ENCODE measurements at places on chromosomes 6 and 20.

GRCh38 chr6:97963193-97963592 is 680.2 kb upstream of the MMS22L start:
- ATAC-seq, result no peak

- no peak for ATAC-seq
Observed at GRCh38 chr6:21309807-21310221, 283.7 kb upstream of the SOX4 start.

DNA sequence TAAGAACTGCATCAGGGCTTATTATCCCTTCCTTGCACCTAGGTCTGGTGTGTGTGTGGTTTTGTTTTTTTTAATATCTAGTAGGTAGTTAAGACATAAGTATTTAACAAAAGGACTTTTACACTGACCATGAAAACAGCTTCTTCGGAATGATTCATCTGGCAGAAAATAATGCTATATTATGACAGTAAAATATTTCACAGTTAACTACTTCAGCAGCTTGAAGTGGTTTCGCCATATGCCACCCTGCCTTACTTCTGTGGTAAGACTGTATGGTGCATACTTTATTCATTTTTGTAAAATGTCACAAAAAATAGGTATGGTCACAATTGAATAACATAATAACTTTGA is 858 bp upstream of the PTPRK start:
- ATAC-seq, result no peak

GRCh38 chr20:11234181-11234580 is 560.4 kb upstream of the JAG1 start:
- ATAC-seq, result no peak

GRCh38 chr6:39585641-39586040 is 139.6 kb downstream of the KIF6 start:
- no peak for ATAC-seq

GRCh38 chr6:3895312-3895653 is 46.1 kb downstream of the FAM50B start:
- ATAC-seq, result no peak

DNA sequence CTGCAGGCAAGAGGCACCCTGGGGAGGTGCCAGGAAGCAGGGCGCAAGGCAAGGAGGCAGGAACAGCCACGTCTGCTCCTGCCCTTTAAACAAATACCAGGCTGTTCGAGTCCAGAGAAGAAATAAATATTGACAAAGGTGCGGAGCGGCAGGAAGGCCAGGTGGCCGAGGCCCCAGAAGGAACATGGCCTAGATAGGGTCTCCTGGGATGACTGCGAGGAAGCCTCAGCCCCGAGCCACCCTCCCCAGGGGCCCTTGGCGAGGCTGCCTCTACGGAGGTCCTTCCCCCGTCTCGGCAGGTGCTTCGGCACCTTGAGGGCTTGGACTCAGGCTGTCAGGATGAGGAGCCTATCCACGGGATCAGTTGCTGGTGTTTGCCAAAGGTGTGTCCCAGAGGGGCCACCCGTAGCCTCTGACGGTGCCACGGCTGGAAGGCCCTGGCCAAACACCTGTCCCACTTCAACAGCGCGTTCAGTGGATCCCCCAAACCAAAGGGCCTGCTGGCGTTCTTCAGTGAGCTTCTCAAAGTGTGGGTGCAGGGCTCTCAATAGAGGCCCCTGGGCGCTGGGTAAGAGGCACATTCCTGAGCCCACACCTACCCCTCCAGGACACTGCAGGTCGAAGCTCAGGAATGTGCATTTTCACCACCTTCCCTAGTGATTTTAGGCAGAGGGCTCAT is 39.8 kb downstream of the SNX5 start:
- ATAC-seq, result no peak

DNA sequence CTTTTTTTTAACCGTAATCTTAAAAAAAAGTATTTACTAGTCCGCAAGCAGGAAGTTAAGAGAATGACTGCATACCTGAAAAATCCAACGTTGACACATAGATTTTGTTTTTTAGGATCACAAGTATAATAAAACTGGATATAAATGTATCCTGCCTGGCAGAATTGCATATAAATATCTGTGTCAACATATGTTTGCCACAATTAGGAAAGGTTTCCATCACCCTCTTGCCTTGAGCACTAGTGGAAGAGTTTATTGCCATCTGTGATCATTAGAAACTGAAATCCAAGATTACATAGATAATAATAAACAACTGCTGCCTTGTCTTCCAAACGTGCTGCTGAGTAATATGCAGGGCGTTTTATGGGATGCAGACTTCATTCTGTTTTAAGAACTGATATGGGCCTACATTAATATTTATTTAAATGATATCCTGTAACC is 27.9 kb downstream of the PLEKHG1 start:
- no peak for ATAC-seq

- ATAC-seq, result no peak
Observed at GRCh38 chr20:14295238-14295637, 42.2 kb downstream of the FLRT3 start.

GRCh38 chr6:27230758-27231111 is 16.8 kb upstream of the PRSS16 start:
- ATAC-seq, result no peak

GRCh38 chr6:116533233-116533957 is 12.1 kb downstream of the TRAPPC3L start:
- ATAC-seq, result no peak

- peak; percentile 80 for ATAC-seq
Observed at GRCh38 chr6:41286544-41287346, at the start of gene TREM1. Gene TREM1 (minus strand): TSS chr6:41286682. CDS start chr6:41286655, 27 bp downstream.

GRCh38 chr6:135451617-135452190 is 45.8 kb downstream of the AHI1 start:
- no peak for ATAC-seq

- no peak for ATAC-seq
Observed at GRCh38 chr6:12369781-12370262, 79.7 kb downstream of the EDN1 start.

GRCh38 chr6:168133168-168133561 is 54.2 kb upstream of the FRMD1 start:
- peak; percentile 37 for ATAC-seq

GRCh38 chr20:45823949-45824835 is 2.9 kb downstream of the TNNC2 start:
- peak; percentile 45 for ATAC-seq

- ATAC-seq, result no peak
Observed at GRCh38 chr6:134000443-134000842, 47.4 kb downstream of the TBPL1 start.

DNA sequence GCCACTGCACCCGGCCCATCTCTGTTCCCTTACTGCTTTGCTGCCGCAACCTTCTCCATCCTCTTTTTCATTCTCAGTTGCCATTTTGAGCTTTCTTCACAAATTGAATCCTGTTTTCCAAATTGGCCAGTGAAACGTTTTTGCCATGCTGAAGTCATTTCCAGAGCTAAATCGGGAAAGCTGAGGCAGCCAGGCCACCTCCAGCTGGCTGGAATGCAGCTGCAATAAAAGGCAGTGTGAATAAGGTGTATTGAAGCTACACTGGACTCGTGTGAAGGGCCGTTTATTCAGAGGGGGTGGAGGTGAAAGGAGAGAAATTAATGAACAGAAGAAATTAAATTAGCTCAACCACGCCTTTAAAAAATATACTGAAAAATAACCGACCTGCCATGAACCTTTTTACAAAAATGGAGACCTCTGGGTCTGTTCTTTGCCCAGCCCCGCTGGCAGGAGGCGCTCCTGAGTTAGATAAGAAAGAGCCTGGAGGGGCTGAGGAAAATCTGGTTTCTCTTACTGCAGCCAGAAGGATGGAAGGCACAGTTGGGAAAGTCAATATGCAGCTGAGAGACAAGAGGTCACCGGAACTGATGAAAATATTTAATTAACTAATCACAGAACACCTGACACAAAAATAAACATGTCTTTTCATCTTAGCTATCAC is 283.9 kb downstream of the FOXC1 start:
- no peak for ATAC-seq

- ATAC-seq, result no peak
Observed at GRCh38 chr20:48843057-48843806, 15.4 kb upstream of the PREX1 start.

GRCh38 chr20:16043931-16044330 is 529.3 kb downstream of the KIF16B start:
- no peak for ATAC-seq

DNA sequence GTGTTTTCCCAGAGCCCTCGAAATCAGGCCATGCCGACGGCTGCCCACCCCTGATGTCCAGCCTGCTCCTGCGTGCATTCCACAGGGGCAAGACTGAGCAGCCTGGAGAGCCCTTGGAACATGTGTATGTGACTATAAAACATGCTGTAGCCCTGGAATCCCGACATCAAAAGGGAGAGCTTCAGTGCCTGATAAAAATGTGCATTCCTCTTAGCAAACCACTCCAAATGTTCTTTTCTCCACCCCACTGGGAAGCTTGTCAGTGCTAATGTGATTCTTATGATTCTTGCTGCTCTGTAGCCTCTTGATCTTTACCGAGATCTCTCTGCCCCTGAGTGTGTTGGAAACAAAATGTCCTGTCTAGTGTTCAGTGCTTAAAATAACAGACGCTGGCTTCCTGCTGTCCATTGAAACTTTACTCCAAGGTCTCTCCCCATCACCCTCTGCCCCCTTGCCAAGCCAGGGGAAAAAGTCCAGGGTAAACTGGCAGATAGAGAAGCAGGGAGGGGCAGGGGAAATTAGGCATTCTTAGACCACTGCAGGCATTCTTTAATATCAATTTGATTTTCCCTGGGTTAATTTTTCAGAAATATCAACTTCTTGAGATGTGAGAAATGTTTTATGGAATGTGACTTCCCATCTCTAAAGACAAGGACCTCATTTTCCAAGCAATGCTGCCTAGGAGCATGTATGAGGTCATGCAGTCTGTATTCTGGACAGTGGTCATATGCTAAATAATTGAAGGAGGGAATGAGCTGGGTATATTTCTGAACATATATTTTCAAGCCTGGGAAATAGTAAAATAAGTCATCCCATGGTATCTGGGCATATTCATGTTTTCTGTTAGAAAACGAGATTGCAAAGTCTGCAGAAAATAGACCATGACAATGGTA is 73.8 kb upstream of the ISM1 start:
- no peak for ATAC-seq

DNA sequence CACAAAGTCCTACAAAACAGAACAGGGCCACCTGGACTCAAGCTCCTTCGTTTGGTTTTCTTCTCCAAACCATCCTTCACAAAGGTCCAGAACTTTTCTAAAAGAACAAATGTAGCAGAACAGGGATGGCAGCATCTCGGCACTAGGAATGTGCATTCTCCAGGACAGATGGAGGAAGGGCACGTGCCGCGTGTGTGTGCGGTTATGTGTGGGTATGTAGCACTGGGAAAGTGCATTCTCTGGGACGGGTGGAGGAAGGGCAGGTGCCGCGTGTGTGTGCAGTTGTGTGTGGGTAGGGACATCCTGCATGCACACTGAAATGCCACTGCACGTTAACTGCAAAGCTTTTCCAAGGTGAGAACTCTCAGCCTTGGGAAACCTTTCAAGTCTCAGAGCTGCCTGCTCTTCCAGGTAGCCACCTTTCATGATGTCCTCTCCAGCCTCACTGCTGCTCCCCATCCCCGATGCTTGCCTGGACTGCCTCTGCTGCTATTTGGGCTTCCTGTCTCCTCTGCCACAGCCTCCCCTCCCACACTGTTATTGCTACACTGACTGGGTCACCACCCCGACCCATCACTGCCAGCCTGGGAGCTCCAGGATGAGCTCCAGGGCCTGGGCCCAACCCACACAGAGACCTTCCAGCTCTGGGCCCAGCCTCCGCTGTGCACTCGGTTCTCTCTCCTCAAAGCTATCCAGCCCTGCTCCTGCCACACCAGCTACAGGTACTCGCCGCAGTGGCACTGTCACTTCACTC is 47.6 kb downstream of the EZR start:
- ATAC-seq, result no peak

- ATAC-seq, result no peak
Observed at GRCh38 chr6:87945181-87945580, 102.5 kb upstream of the SPACA1 start.

- ATAC-seq, result no peak
Observed at GRCh38 chr6:169450097-169450496, 196.5 kb upstream of the THBS2 start.

DNA sequence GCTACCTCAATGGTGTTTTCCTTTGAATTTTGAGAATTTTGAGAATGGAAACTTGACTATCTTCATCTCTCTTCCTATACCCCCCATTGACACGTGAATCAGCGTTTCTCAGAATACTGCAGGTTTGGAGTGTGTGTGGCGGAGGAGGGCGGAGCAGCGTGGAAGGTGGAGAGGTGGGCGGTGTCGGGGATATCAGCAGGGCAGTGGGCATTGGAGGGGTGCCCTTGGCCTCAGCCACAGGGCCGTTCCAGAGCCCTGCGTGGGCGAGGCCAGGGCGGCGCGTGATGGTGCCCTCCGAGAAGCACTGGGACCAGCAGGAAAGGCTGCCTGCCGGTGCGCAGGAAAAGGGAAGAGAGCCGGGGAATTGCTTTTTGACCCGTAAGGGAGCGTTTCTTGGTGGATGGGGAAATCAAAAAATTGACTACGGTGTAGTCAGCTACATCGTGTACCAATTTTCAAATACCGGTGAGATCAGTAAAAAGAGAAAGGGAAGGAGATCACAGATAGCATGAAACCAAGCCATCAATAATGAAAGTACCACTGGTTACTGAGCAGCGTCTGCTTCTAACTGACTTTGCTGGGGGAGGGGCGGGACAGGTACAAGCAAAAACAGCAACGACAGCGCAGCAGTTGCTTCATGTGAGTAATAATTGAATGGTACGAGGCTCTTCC is 82.7 kb upstream of the DUSP22 start:
- ATAC-seq, result no peak

DNA sequence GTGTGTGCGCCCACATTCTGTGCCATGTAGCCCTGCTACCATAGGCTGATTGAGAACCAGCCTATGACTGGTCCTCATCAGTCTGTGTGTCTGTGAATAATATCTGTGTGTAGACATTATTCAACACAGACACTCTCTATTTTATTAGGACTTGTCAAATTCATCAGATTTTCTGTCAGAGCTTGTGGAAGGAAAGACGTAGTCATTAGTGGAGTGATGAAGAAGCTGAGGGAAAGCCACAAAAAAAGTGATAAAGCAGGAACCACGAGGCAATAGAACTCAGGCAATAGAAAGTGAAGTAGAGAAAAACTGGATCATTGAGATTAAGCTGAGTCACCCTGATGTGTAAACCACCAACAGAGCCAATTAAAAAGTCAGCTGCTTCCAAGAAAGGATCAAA is 122.2 kb upstream of the MARCKS start:
- ATAC-seq, result no peak

- ATAC-seq, result no peak
Observed at GRCh38 chr20:13418263-13419229, 197.5 kb downstream of the ISM1 start.

- ATAC-seq, result no peak
Observed at GRCh38 chr20:733861-734260, 34.4 kb downstream of the SLC52A3 start.

DNA sequence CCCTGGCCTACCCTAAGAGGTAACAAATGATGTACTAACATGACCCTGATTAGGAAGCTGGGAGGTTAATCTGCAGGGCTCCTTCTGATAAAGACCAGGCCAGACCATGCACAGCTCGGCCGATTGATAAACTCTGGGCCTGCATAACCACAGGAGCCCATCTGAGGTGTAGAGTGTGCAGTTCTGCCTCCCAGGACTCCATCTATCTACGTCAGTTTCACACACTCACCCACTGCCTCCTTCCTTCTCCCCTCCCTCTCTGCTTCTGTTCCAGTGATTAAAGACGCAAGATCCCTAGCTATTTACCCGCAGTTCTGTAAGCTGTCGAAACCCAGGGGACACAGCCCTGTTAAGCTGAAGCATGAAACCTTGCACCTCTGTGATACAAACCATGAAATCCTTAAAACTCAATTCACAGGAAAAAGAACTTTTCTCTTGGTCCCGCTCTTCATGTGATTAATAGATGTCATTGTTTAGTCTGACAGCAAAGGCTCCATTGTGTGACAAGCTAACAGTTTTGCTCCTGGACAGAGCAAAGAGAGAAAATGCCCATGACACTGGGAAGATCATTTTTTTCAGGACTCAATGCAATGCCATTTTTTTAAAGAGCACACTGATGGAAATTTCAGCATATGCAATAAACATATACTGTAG is 470.6 kb downstream of the MAFB start:
- ATAC-seq, result no peak

All from gastroesophageal sphincter (tissue), 4 donors.